ENCODE measurements at places on chromosomes 16 and 17. TPM values are rescaled to one million over a fixed set of nuclear protein-coding genes. Genes with fewer than 3 reads are reported as not detected.

GRCh38 chr16:91484-91883, 13.5 kb downstream of the MPG start:
- DNase-seq = no peak

DNA sequence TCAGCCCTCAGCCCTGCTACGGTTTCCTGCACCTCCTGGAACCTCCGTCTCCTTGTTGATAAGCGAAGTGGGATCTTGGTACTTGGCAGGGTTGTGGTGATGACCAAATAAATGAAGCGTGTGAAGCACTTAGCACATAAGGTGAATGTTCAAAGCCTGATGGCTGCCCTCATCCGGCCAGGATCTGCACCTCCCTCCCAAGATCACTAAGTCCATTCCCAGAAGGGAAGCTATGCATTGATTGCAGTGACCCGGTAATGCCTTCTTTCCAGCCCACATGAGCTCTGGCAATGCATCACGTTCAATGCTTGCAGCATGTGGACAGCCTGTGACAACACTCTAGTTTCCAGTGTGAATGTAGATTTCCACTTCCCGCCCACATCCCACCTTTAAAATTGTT, 24.9 kb upstream of the RHOT1 start:
- no peak for DNase-seq

GRCh38 chr17:14346801-14347200, 45.9 kb downstream of the HS3ST3B1 start:
- DNase-seq = no peak

DNA sequence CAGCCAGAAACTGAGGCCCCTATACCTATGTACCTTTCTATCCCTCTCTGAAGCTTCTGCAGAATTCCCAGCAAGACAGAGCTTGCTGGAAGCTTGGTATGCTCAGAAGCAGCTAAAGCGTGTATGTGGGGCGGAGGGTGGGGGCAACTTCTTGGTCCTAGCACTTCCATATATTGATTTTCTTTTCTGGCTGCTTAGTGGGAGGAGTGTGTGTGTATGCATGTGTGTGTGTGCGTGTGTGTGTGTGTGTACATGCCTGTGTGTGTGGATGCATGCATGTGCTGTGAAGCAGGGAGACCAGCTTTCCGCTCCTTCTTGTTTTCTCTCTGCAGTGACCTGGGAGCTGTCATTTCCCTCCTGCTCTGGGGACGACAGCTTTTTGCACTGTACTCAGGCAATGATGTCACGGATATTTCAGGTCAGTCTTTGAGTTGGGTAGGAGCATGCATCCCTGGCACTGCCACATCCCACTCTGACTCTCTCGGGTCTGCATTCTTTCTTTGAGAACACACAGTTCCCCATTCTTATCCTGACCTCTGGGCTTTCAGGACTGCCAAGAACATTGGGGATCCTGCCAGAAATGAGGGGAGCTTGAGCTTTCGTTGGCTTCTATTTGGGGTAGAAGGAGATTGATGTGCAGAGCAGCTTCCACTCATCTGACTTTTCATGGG, 10.7 kb downstream of the HPR start:
- no peak for DNase-seq

DNA sequence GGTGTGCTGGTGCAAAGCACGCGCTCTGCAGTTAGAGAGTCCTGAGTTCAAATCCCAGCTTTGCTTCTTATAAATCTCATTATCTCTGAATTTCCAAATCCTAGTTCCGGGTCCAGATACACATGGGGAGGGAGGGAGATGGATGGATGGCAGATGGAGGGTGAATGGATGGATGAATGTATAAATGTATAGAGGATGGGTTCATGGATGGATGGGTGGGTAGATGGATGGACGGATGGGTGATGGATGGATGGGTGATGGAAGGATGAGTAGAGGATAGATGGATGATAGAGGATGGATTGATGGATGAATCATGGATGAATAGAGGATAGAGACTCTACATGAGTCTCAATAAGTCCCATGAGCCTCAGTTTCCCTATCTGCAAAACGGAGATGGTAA, 89.9 kb downstream of the MYH11 start:
- DNase-seq = no peak

Gene KCNH4
- not detected for polyA plus RNA-seq

DNA sequence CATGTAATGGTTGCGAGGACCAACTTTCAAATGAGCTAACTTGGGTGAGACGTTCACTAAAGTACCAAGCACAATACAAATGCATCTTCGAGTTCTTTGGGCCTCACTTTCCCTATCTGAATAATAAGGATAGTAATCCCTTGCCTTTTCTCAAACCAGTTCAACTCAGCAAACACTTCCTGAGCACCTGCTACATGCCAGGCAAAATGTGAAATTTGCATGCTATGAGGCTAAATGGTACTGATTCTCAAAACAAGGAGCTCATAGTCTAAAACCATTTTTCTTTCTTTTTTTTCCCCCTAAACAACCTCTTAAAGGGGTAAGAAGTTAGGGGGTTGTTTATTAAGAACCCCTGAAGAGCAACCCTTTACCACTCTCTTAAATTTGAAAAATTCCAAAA, 101.4 kb upstream of the HLF start:
- no peak for DNase-seq

DNA sequence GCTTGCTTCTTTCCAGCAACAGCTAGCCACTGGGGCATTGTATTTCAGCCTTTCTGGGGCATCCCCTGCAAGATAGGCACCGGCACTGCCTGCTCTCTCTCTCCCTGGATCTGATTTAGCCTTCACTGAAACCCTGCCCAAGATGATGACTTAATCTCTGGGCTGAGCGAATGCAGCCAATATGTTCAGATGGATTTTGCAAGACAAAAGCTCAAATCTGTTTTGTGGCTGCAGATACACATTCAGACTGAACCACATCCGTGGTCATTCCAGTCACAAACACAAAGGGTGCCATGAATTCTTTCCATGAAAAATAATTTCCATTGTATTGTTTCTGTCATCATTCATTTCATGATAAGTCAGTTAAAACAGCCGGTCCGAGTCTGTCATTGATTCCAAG, 24.2 kb downstream of the SOST start:
- peak; percentile 10 for DNase-seq

- DNase-seq = no peak
Observed at GRCh38 chr16:4894276-4895150, 42.4 kb downstream of the PPL start.

Gene PRR14
- polyA plus RNA-seq = 44.2 TPM

GRCh38 chr16:3180445-3180878, 7.5 kb upstream of the OR1F1 start:
- DNase-seq = no peak

Gene ABCA8
- polyA plus RNA-seq = 3.7 TPM

DNA sequence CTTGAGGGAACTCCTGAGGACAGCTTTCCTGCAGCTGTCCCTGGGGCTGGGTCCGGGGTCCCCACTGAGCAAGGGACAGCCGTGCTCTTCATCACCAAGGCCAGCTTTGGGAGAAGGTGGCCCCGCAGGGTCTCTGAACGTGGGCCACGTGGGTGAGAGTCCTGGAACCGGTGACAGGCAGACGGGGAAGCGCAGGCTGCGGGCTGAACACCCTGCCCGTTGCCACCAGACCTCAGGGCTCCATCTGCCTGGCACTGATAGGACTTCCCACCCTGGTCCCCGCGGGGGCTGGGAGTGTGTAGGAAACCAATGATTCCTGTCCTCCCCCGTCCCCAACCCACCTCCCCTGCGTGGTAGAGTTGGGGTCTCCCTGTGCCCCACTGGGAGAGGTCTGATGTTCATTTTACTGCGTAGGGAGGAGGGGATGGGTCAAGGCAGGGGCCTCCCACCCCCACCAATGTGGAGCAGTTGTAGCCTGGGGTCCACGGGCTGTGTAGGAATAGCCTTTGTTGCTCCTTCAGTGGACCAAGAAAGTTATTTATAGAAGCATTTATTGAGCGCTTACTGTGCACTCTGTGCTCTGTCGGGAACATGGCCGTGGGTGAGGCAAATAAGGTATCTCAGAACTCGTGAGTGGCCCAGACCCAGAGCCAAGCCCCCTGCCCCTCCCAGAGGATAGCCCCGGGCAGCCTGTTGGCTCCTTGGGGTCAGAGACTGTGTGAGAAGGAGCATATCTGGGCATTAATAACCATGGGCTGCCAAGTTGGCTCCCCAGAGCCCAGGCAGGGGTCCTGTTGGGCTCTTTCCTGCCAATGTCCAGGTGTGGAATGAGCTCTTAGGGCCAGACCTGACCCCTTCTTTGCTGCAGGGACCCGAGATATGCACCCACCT, 1.3 kb downstream of the ADGRG1 start:
- peak; percentile 61 for DNase-seq

Gene CSH2
- polyA plus RNA-seq = not detected

DNA sequence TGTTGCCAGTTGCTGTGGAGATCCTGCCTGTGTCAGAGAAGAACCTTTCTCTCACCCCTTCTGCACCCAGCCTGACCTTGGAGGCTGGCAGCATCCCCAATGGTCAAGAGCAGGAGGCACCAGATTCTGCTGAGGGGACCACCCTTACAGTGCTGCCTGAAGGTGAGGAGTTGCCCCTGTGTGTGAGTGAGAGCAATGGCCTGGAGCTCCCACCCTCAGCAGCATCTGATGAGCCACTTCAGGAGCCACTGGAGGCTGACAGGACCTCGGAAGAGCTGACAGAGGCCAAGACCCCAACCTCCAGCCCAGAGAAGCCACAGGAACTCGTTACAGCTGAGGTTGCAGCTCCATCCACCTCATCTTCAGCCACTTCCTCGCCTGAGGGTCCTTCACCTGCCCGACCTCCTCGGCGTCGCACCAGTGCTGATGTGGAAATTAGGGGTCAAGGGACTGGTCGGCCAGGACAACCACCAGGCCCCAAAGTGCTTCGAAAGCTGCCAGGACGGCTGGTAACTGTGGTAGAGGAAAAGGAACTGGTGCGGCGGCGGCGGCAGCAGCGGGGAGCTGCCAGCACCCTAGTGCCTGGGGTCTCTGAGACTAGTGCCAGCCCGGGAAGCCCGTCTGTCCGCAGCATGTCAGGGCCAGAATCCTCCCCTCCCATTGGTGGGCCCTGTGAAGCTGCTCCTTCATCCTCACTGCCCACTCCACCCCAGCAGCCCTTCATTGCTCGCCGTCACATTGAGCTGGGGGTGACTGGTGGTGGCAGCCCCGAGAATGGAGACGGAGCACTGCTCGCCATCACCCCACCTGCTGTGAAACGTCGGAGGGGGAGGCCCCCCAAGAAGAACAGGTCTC, 10.2 kb upstream of the PHKG2 start:
- no peak for DNase-seq

Gene C16orf95
- 11.5 TPM for polyA plus RNA-seq

- no peak for DNase-seq
Observed at GRCh38 chr16:3095869-3096268, 3.2 kb downstream of the ZSCAN10 start.

Gene WFDC1
- 34.8 TPM for polyA plus RNA-seq

- no peak for DNase-seq
Observed at GRCh38 chr17:28883967-28884702, 13.4 kb downstream of the FLOT2 start.

GRCh38 chr17:52383493-52384100, 225.1 kb upstream of the CA10 start:
- DNase-seq = peak; percentile 84

- peak; percentile 77 for DNase-seq
Observed at GRCh38 chr17:66459811-66460270, 157.4 kb downstream of the PRKCA start.

Gene SECTM1
- 15.4 TPM for polyA plus RNA-seq

DNA sequence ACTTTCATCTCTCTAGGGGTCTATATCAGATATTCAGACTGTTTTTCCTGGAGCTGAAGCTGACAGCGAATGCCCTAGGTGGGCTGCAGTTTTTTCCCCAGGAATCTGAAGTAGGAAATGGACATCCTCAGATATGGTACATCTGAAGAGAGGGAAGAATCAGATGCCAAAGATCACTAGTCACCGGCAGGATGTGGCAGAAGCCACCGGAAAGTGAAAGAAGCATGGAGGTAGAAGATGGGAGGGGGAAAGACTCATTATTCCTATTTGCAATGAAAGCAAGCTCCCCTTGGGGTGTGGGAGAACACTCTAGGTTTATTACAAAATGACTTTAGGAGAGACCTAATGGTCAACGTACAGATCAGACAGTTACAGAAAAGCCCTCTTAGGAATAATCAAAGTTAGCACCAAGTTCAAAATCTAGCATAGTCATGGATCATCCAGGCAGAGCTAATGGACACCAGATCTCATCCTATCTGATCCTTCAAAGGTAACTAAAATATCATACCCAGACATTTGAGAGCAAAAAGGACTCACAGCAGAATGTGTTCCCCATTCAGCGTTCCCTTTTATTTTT, 110.7 kb downstream of the HS3ST3A1 start:
- DNase-seq = no peak

DNA sequence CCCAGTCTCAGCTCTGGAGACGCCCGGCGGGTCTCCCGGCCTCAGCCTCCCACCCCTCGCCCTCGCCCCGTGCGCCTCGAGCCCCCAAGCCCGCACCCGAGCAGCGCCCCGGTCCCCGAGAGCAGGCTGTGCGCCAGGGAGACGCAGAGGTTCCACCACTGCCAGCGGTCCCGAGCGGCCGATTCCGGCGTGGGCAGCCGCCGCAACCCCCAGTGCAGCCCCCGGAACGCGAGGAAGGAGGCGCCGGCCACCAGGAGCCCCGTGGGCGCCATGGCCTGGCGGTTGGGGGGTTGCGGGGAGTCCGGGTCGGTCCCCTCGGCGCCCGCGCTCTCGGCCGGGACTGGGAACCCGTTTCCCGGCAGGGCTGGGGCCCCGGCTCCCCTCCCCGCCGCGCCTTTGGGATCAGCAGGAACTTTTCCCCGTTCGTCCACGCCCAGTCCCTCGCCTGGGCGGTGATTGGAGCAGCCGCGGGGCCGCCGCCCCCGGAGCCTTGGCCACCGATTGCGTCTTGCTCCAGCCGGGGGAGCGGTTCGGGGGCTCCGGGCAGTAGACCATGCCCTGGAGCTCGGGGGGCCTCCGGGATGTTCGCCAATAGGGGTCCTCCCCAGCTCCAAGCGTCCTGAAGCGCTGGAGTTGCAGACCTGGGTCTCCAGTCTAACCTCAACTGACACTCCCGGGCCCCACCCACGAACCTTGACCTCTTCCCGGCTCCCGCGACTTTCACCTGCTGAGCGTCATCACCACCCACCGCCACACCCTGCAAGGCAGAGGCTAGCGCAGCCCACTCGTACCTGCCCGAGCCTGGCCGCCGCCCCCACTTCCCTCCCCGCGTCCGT, at the start of gene TLCD2:
TSS of gene TLCD2 (minus strand) at position 407 of the 836 bp plus-strand sequence. CDS start at position 272, 135 bp downstream.
- DNase-seq = peak; percentile 77

DNA sequence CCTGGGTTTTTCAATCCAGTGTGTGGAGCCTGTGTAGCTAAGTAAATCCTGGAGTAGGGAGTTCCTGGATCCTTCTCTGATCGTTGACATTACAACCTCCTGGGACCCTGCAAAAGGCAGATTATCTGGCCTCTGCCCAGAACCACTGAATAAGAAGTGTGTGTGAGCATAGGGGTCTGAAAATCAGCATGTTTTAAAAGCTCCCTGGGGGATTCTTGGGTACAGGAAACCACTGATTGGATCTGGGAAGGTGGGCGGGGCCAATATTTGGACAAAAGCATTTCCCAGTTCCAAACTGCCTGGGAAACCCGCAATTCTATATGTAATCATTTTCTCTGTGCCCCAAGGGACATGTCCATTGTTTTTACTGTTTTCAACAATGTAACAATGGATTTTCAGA, 27.2 kb upstream of the BEAN1 start:
- no peak for DNase-seq

- DNase-seq = no peak
Observed at GRCh38 chr16:51734220-51734619, 583.1 kb upstream of the SALL1 start.

All from kidney (tissue), 22 donors.